ENCODE measurements at places on chromosomes 12 and 14.

DNA sequence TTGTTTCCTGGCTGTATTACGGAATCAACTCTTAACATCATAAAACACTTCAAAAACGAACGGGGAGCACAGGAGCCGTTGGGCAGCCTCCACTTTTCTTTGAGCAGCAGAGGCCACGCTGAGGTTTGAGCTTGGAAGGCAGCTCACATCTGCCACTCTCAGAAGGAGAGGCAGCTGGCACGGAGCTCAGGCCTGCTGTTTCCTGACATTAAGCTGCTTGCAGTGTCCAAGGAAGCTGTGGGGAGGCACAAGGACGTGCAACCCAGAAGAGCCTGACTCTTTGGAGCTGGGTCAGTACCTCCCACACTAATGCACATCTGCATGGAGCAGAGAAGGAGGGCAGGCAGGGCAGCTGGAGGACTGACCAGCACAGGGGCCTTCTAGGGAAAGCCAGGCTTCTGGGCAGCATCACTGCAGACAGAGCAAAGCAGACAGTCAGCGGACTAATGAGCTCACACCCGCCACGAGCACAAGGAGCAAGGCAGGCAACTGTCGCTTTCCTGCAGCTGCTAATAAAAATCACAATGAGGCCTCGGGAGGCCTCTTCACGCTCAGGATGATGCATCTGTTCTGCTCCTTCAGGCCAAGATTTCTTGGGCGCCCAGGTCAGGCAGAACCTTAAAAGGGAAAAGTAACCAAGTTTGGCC is 211.1 kb downstream of the GLT1D1 start:
- DNase-seq: no peak

DNA sequence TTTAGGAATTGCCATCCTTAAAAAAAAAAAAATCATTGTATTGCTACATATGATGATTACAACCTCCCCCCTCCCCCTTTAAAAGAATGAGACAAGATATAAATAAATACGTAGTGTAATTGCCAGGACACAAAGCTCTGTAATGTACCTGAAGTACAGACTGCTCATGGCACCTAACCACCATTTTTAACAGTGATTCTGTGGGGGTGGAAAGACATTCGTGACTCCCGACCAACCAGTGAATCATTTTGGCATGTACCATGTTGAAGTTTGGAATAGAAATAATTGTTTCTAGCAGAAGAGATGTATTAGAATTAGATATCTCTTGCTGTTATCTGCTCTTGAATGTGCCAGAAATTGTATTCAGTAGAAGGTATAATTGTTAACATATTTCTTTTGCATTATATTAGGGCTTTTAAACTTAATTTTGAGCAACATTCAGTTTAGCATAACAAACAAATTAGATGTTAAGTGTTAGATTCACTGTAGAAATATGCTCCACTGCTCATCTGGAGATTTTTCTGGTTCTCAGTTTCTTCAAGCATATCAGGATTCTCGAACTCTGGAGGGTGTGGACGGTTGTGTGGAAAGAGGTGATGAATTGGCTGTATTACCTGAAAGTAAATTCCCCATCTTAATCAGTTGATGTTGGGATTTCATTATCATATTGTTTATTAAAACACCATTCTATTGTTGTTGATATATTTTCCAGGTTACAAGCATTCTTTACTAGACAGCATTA is 31.1 kb downstream of the FRS2 start:
- no peak for DNase-seq

DNA sequence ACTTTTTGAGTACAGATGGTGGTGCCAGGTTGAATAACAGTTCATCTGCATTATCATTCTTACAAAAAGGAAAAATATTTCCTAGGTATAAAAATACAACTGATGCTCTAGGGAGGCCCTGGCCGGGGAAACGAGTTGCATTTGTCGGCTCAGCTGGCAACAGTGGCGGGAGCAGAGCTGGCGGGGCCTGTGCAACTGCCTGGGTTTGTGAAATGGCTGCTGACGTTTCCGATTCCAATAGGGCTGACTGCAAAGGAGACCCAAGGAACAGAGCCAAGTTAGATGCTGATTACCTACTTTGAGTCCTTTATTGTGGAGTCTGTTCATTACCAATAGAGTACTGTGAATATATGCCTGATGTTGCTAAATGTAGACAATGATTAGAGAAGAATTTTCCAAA is 25.8 kb upstream of the PHLDA1 start:
- DNase-seq: no peak

DNA sequence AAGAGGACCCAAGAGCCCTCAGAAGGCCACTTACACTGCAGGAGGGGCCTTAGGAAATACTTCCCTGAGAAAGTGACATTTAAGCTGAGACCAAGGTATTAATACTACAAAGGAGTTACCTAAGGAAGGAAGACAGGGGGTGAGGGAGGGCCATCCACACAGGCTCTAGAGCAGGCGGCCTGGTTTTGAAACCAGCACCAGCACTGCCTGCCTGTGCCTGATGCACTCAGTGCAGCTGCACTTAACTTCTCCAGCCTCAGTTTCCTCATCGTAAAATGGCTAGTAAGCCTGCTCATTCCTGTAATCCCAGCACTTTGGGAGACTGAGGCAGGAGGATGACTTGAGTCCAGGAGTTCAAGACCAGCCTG is 45.5 kb upstream of the PLEKHG6 start:
- DNase-seq: no peak

GRCh38 chr12:124130691-124131591 is 157.9 kb downstream of the ZNF664 start:
- no peak for DNase-seq

DNA sequence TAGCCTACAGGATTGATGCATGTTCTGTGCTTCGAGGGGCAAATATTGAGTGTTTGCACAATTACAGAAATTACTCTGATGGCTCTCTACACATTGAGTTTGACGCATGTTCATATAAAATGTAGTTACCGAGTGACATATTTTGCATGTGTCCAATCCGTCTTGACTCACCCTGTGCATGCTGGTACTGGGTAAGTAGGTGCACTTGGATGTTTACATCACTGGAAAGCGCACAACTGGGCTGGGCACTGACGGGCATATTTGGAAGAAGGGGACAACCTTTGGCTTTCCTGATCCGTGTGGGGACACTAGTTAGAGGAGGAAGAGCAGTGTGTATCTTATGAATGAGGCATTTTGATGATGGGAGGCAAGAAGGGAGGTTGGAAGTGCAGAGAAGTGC is 4.9 kb upstream of the KRT6A start:
- no peak for DNase-seq

Measured in nucleus accumbens (tissue), 56 donors.